Naive B cell (primary cell): ENCODE measurements at places on chromosomes 11 and 22. TPM values are rescaled to one million over a fixed set of nuclear protein-coding genes. Genes with fewer than 3 reads are reported as not detected.

- no peak for DNase-seq
Observed at GRCh38 chr22:48884324-48884723, 943.3 kb downstream of the BRD1 start.

DNA sequence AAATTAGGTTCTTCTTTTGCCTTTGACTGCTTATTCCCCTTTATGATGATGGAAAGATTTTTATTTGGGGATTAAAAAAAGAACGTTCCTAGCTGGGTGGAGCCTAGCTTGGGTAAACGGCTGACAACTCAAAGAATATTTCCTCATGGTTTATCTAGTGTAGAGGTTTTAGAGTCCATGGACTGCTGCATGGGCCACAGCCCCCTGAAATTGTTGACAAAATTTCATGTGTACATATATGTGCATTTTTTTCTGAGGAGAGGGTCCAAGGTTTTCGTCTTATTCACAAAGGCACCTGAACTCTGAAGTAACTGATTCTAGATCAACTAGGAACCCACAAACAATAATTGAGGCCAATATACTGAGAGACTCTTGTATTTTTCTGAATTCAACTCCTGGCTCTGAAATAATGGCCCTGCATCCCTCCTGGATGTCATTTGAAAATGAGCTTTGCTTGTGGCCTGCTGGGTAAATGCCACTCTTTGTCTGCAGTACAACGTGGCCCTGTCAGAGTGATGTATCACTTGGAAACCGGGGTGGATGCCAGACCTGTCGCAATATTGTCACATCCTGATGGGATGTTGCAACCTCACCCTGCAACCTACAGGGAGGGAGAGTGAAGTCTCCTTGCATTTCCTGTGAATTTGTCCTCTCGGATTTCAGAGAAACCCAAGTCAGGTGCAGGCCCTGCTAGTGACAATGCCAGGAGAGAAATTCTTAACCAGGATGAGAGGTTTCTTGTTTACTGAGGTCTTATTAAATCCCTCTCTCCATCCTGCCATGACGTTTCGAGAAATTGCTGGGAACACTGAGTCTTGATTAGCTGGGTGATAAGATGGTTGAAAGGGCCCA is 33.8 kb downstream of the EHF start:
- DNase-seq: no peak

DNA sequence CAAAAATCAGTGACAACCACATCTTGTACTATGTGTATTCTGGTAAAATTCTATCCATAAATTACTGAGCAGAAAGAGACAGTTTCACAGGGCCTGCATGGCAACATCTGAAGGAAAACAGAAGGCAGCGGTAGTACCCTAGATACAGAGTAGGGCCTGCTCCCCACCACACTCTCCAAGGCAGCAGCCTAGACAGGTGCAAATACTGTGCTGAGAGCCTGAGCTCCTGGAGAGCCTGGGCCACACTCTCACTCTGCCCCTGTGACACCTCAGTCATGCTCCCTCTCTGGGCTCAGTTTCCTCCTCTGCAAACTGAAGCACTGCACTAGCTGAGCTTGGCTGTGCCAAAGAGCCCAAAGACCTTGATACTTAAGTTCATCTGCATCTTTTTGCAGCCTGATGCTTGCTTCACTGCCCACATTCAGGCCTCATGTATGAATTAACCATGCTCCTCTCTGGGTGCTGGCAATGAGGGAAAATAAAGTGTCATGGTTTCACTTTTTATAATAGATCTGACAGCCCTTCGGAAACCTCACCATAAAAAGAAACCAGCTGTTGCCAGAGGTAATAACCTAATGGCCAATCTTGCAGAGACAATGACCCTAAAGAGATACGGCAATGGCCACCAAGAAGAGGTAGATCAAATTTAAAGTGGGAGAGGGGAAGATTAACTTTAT is 104.7 kb downstream of the PLEKHA7 start:
- DNase-seq: no peak

- DNase-seq: no peak
Observed at GRCh38 chr11:34957206-34957605, 40.8 kb downstream of the PDHX start.

DNA sequence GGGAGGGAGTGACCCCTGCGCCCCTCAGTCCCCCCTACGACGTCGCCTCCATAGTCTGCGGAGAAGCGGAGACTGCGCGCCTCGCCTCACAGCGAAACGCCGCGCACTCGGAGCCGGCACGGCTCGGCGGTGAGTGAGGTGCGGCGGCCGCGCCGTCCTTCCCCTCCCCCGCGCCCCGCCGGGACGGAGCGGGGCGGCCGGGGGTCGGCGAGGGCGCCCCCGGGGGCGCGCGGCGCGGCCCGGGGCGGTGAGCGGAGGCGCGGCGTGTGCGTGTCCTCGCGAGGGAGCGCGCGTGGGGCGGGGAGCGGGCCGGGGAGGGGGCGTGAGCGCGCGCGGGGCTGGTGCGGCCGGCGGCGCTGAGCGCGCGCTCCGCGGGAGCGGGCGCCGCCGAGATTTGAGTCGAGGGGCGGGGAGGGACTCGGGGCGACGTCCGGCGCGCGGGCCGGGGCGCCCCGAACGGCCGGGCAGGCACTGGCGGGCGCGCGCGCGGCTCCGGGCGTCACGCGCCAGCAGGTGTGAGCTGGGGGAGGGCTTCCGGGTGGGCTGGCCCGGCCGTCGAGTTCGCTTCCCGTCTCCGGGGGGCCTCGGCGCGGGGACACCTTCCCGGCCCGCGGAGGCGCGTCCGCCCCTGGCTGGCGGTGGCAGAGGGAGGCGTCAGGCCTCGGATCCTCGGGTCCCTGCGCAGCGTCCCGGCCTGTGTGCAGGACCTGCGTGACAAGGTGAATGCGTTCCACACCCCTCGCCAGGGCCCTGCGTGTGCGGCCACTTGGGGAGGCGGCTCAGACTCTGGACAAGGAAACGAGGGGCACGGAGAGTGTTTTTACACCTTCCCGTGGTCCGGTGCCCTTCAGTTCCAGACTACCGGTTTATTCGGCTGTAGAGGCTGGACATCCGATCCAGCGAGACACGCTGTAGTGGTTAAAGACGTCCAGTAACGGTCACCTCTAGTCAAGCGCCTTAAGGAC is 50.4 kb downstream of the FAM83F start:
- DNase-seq: peak; percentile 79

- peak; percentile 72 for DNase-seq
Observed at GRCh38 chr11:96012086-96012824, 88.3 kb upstream of the MTMR2 start.

DNA sequence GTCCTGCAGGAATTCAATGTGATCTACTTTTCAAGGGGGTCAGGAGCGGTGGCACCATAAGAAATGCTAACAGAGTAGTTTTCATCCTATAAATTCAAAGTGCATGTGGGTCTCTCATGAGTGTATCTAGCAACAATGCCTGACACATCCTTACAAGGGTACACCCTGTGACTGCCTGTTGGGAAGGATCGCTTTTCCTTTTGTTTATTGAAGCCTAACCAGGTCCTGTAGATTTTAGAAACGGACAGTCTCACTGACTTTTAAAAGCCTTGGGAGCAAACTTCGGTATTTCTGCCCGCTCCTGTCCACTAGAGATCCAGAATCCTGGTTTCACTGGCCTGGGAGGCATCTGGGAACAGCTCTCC is 102.4 kb downstream of the MICAL2 start:
- no peak for DNase-seq

Gene CCDC73
- polyA plus RNA-seq: not detected

Gene FAM83F
- not detected for polyA plus RNA-seq

Gene B3GAT1
- not detected for polyA plus RNA-seq

Gene NDUFA6
- 96.8 TPM for polyA plus RNA-seq
